ENCODE measurements at places on chromosomes 3 and 15.

GRCh38 chr3:13582366-13583250, 33.7 kb downstream of the FBLN2 start:
- DNase-seq = no peak

DNA sequence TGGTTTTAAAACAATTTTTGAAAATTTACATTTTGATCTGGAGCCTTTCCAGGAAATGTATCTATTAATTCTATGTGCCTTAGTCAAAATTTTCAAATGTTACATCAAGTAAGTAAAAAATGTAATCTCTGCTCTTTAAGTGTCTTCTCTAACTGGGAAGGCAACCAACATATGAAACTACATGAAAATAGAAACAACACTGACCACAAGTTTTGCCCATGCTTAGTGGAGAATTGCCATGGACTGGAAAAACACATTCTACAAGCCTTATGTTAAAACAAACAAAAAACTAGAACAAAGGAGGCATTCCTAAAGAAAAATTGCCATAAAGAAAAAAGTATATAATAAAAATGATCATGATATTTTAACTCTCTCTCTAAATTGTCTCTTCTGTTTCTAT, 75.9 kb upstream of the SPRED1 start:
- no peak for DNase-seq

DNA sequence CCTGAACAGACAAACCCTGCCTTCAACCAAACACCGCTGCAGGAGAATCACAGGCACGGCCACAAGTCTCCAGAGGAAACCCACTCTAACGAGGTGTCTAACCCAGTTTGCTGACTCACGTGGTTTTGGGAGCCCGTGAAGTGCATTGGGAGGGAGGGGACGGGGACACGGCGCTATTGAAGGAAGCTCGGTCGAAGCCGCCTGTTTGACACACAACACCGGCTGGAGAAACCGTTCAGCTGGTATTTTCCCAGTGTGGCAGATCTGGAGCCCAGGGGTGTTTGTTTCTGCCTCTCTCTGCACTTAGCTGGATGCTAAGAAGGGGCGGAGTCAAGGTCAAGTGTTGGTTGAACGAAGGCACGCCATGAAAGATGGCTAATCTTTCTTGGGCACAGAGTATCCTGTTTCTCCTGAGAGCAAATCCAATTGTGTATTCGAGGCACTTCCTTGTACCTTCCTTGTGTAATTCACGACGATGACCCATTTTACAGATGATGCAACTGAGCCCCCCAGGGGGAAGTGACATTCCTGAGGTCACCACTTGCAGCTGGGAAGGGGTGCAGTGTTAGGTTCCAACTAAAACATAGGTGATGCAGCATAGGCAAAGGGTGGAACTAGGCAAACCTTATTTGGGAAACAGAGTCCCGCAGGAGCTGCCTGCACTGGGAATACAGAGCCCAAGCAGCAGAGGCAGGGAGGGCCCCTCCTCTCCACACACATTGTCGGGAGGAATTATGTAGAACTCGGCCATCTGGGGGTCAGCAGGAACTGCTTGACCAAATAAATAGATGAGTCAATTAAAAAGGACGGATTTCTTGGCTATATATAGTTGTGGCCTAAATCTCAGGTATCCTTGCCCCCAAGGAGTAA, 22.5 kb downstream of the SLC6A6 start:
- no peak for DNase-seq

- no peak for DNase-seq
Observed at GRCh38 chr3:19997502-19997901, 14.6 kb downstream of the PP2D1 start.

DNA sequence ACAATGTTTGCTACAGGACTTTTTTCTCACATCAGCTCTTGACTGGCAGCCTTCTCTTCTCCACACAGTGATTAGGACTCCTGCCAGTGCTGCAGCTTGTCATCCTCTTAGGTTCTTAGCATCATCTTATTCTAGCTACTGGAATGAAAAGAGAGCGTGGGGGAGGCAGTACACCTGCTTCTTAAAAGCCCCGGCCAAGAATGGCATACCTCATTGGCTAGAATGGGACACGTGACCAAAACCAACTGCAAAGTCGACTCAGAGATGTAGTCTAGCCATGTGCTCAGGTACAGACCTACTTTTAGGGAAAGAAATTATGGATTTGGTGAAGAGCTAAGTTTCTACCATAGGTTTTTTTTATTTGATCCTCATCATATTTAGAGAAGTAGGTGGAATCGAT, 44.1 kb downstream of the RARB start:
- no peak for DNase-seq

DNA sequence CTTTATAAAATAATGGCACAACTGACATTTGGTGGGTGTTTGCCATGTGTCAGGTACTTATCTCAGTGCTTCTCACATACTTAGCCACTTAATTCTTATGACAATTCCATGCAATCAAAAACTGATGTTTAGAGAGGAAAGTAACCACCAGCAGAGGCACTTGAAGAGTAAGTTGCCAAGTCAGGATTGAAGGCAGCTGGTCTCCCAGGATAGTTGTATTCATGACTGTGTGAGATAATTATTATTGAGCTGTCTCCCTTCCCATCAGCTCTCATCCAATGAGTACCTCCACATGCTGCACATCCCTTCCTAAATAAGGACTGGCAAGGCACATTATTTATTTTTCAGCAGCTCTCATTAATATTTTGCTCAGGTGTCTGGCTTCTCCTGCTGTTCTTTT, 4.8 kb downstream of the VEPH1 start:
- no peak for DNase-seq

GRCh38 chr3:189687475-189687874, 56.3 kb downstream of the TP63 start:
- no peak for DNase-seq

DNA sequence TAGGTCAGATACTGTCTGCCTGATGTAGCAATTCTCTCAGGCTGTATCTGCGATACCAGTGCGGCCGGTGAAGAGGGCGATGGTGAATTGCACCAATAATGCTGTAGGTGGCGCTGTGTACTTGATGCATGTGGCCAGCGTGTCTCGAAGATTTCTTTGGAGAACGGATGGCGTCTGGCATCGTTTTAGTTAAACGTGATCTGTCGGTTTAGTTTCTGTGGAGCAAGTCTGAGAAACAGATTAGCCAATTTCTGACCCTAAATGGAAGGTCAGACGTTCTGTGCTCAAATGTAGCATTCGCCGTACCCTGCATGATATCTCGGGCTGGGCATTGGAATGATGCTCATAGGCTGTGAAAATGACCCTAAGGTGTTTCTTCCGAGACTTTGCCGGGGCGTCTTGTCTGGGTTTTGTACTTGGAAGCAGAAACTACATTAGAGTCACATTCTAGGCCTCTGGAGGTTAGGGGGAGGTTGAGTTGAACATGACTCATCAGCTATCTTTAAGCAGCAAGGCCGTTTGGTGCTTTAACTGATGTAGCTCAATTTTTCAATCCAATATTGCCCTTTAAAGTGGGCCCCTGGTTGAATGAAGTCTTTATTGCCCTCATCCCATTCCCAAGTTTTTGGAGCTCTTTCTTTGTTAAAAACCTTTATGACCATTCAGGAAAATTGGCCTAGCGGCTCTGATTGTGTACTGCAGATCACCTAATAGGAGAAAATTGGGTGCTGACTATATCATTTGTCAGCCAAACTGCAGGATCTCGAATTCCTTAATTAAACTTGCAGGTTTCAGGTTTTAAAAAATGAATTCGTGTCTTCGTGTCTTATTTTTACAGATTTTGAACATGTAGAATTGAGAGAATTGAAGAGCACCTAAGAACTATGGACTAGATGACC, 80.0 kb downstream of the SQOR start:
- DNase-seq = no peak

- no peak for DNase-seq
Observed at GRCh38 chr3:171190668-171191067, 164.1 kb upstream of the SLC2A2 start.

- DNase-seq = no peak
Observed at GRCh38 chr15:31483053-31483985, 156.7 kb downstream of the KLF13 start.
